Dermis lymphatic vessel endothelial cell (primary cell): ENCODE measurements at places on chromosomes 7 and 10. TPM values are rescaled to one million over a fixed set of nuclear protein-coding genes. Genes with fewer than 3 reads are reported as not detected.

ITIH5 gene
- 0.33 and 0.52 TPM in 2 replicates for total RNA-seq

MKRN1 gene
- total RNA-seq = 36.1 and 44.3 TPM in 2 replicates

IPMK gene
- total RNA-seq = 6.8 and 7.0 TPM in 2 replicates

GNG11 gene
- 395 and 576 TPM in 2 replicates for total RNA-seq

SGCE gene
- total RNA-seq = 93.9 and 139 TPM in 2 replicates

NKX2-3 gene
- not detected in 2 replicates for total RNA-seq

NCF1 gene
- total RNA-seq = under 0.01 TPM in 1 of 2 replicates, not detected in the other

SNX10 gene
- total RNA-seq = 1.2 and 1.3 TPM in 2 replicates

PHYHIPL gene
- not detected in 2 replicates for total RNA-seq

PRKG1 gene
- total RNA-seq = 1.7 and 3.0 TPM in 2 replicates

COL28A1 gene
- 0.17 TPM in 1 of 2 replicates, not detected in the other for total RNA-seq

LRRC18 gene
- under 0.01 TPM in 1 of 2 replicates, not detected in the other for total RNA-seq

MMD2 gene
- not detected in 2 replicates for total RNA-seq

TUBAL3 gene
- not detected in 2 replicates for total RNA-seq

HMX2 gene
- not detected in 2 replicates for total RNA-seq

PRRT4 gene
- total RNA-seq = not detected in 2 replicates

C7orf57 gene
- total RNA-seq = not detected in 2 replicates

HOXA1 gene
- 0.43 and 0.65 TPM in 2 replicates for total RNA-seq

CDHR1 gene
- under 0.01 and 0.09 TPM in 2 replicates for total RNA-seq

EN2 gene
- under 0.01 TPM in 1 of 2 replicates, not detected in the other for total RNA-seq

PIK3AP1 gene
- 0.09 TPM in 1 of 2 replicates, not detected in the other for total RNA-seq

EPO gene
- total RNA-seq = not detected in 2 replicates

INA gene
- total RNA-seq = under 0.01 and 0.11 TPM in 2 replicates

LRRC17 gene
- 0.26 and 0.43 TPM in 2 replicates for total RNA-seq

CLDN4 gene
- total RNA-seq = under 0.01 and 0.11 TPM in 2 replicates

SERPINE1 gene
- total RNA-seq = 23.4 and 74.3 TPM in 2 replicates

CARD11 gene
- total RNA-seq = 0.43 and 2.1 TPM in 2 replicates

UNCX gene
- not detected in 2 replicates for total RNA-seq

LUC7L2 gene
- 28.2 and 35.6 TPM in 2 replicates for total RNA-seq

TMED4 gene
- total RNA-seq = 56.3 and 66.9 TPM in 2 replicates

SPAM1 gene
- total RNA-seq = not detected in 2 replicates

PIK3CG gene
- total RNA-seq = 2.0 and 6.8 TPM in 2 replicates

ZNF518A gene
- 14.3 and 15.8 TPM in 2 replicates for total RNA-seq

NEUROG3 gene
- total RNA-seq = not detected in 2 replicates

EVX1 gene
- not detected in 2 replicates for total RNA-seq

DGKB gene
- total RNA-seq = not detected in 2 replicates

HOXA5 gene
- 2.3 and 10.7 TPM in 2 replicates for total RNA-seq

SFXN4 gene
- 8.2 and 11.7 TPM in 2 replicates for total RNA-seq

CLCN1 gene
- total RNA-seq = not detected in 2 replicates

CASP2 gene
- total RNA-seq = 13.7 and 17.4 TPM in 2 replicates

IGFBP3 gene
- 2.3 and 5.5 TPM in 2 replicates for total RNA-seq

ARHGEF35 gene
- total RNA-seq = under 0.01 and 0.43 TPM in 2 replicates

RNF133 gene
- 0.60 and 0.76 TPM in 2 replicates for total RNA-seq

PTPRN2 gene
- total RNA-seq = 2.7 and 3.1 TPM in 2 replicates

ZNF777 gene
- 2.5 and 3.3 TPM in 2 replicates for total RNA-seq

BAMBI gene
- 1.3 and 2.7 TPM in 2 replicates for total RNA-seq

HGF gene
- total RNA-seq = 0.33 and 0.43 TPM in 2 replicates

TM9SF3 gene
- 83.7 and 90.0 TPM in 2 replicates for total RNA-seq

SORBS1 gene
- total RNA-seq = 3.7 and 10.7 TPM in 2 replicates

TMEM270 gene
- total RNA-seq = not detected in 2 replicates

GIMAP1 gene
- total RNA-seq = 21.1 and 28.8 TPM in 2 replicates

ANKRD30A gene
- not detected in 2 replicates for total RNA-seq

SP8 gene
- not detected in 2 replicates for total RNA-seq

HOXA4 gene
- 0.43 and 0.65 TPM in 2 replicates for total RNA-seq

SPDYE6 gene
- total RNA-seq = not detected in 2 replicates
